CD4-positive, alpha-beta memory T cell (primary cell): ENCODE measurements at places on chromosomes 2 and 18.

GRCh38 chr2:29276151-29276550 lies 160.9 kb downstream of the CLIP4 start:
- DNase-seq, result no peak

DNA sequence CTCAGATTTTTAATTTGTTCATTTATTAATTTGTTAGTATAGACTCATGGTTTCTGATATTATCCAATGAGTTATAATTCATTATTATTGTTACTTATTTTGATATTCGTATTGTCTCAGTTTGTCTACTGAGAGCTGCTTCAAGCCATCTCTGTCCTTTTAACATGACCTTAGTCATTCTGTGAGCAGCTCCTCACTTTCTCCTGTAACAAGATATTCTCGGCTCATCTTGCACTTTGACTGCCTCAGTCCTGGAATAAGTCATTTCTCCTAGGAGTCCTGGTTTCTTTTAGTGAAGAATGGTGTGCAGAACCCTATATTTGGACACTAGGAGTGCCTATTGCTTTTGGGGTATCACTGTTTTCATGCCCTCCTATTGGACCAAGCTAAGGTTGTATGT lies 13.2 kb downstream of the ASB1 start:
- DNase-seq, result no peak

DNA sequence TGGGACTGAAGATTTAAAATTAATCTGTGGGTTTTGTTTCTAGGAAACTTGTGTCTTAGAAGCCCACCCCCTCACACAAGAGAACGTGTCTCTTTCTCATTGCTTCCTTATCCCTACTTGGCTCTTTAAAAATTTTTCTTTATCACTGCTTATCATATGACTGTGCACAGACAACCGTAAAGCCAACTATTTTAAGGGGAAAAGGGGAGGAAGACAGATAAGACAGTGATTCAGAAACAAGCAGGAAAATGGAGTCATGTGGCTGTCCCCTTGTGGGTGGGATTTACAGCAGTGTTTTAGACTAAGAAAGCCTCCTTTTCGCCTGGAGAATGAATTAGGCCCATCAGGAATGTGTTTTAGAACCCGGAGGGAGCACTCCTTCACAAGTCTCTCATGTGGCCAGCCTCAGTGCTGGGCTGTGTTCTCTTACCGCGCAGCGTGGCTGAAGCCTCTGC lies 17.6 kb downstream of the PRKCE start:
- DNase-seq, result no peak

DNA sequence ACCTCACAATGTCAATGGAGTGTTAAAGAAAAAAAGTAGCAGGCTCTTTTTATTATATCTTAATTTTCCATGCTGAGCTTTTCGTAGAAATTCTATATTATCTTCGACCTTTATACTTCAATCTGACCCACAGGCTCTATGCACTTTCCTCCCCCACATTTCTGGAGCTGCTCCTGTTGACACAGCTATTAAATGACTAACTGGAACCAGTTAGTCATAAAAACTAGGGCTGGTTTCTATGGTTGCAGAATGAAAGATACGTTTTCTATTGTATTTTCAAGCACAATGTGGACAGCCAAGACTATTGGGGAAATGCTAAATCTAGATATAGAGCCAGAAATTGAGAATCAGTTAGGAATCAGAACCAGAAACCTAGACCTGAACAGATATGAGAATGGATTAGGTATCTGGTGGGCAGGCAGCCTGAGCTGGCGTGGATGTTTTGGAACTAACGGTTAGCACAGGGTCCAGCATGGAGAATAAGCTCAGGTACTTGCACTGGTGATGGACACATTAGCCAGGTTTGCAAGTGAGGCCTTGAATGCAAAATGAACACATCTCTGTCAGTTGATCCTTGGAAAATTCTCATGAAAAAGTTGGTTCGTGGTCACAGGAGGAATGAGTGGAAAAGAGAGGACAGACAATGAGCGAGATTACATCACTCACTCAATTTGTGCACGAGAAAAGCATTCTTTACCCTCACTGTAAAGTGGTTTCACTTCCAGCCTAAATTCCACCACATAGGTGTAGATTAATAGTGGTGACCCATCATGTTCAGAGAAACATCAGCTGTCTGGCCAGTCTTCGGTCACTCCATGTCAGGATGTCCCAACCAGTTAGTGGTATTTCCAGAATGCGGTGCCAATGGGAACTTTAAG lies 144.6 kb upstream of the EPHA4 start:
- no peak for DNase-seq

- DNase-seq, result no peak
Measured at GRCh38 chr2:8217468-8218030, 464.3 kb upstream of the ID2 start.

DNA sequence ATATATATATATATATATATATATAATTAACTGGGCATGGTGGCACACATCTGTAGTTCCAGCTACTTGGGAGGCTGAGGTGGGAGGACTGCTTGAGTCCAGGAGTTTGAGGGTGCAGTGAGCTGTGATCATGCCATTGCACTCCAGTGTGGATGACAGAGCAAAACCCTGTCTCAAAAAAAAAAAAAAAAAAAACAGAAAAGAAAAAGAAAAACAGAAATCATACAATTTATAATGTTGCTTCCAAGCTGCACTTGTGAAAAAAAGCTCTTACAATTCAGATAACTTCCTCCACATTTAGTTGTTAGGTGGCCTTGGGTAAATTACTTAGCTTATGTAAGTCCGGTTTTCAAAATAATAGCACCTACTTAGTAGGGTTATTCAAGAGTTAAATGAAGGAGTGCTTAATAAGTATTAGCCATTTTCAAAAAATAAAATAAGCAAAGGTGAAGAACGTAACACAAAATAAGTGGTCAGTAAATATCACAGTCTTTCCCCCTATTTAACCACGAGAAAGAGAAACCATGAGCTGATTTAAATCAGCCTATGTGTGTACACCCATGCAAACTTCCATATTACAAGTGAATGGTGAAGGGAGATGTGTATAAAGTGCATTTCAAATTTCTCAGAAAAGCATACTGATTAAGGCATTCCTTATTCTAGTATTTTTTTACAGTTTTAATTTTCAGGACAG lies 2.3 kb downstream of the WIPF1 start:
- no peak for DNase-seq

DNA sequence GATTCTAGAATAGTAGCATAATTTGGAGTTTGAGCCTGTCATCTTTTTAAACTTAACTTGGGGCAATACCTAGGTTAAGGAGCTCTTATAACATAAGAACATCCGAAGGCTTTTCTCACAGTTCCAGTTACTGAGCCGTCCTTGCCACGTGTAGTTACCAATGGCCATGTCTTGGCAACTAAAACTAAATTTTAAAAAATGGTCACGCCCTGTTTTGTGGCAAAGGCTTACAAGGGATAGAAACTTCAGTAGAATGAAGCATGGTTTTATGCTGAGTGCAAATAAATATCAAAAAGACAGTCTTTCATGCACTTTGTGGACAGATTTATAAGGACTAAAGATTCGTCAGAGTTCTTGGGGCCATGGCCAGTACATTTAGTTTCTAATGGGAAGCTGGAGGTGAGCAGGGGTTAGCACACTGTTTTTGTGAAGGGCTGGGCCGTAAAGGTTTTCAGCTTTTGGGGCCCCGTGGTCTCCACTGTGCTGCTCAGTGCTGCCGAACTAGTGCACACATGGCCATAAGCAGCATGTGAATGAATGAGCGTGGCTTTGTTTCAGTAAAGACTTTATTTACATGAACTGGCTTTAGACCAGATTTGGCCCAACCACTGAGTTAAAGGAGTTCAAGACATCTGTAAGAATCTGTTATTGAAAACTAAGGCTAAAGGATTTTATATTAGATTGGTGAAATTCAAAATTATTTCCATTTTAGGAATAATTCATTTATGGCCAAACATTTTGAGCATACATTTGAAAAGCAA lies 41.1 kb downstream of the GRHL1 start:
- DNase-seq, result no peak

GRCh38 chr2:2405780-2406179 lies 74.7 kb upstream of the MYT1L start:
- no peak for DNase-seq

- DNase-seq, result no peak
Measured at GRCh38 chr2:161232571-161232970, 72.3 kb downstream of the TANK start.

GRCh38 chr2:166088634-166089033 lies 39.2 kb downstream of the SCN1A start:
- DNase-seq, result no peak

DNA sequence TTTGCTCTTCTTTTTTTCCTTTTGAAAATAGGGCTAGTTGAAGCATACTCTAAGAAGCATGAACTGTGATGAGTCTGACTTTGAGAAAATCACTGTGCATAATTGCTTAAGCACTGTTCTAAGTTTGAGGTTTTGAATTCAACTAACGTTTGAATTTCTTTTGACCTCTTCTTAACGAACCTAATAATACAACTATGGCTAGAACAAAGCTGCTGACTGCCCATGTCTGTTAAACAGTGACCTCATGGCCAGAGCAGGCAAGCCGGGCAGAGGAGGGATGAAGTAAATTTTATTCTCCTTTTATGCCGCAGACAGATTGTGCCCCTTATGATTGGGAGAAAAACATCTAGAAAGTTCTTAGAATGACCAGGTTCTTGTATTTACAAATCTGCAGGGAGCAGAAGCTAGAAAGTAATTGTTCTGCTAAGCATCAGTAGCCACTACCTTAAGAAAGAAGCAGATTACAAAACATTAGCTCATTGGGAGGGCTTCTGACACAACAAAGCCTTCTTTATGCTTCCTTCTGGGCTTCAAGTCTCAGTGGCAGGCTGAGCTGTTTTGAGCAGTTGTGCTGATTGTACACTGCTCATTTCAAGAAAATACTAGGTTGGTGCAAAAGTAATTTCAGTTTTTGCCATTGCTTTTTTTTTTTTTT lies 97.8 kb upstream of the RASGRP3 start:
- DNase-seq, result no peak

GRCh38 chr2:94970353-94970752 lies 55.2 kb upstream of the MAL start:
- DNase-seq, result no peak
